NCI-H2107 (cell line): ENCODE measurements at places on chromosomes 7 and 10.

- DNase-seq, result no peak
These were observed 22.2 kb upstream of the PRPF18 start for GRCh38 chr10:13564576-13564975.

DNA sequence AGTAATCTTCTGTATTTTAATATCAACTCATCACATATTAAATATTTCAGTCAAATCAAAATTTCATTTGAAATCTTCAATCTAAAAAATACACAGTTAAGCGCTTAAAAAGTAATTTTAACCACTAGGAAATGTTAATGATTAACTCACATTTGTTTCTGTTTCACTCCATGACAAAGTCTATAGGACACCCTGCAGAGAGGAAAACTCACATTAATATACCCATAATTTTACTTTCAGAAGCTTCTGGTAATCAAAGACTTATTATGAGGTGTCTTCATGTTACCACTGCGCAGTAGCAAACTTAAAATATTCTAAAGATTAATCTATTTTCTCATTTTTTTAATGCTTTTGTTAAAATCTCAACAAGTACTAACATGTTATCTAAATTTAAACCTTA lies 41.0 kb upstream of the ZNF518A start:
- DNase-seq, result no peak

GRCh38 chr7:1123715-1124114 lies 35.8 kb downstream of the GPER1 start:
- DNase-seq, result no peak

- DNase-seq, result no peak
These were observed 45.4 kb downstream of the CTTNBP2 start for GRCh38 chr7:117827862-117828261.

DNA sequence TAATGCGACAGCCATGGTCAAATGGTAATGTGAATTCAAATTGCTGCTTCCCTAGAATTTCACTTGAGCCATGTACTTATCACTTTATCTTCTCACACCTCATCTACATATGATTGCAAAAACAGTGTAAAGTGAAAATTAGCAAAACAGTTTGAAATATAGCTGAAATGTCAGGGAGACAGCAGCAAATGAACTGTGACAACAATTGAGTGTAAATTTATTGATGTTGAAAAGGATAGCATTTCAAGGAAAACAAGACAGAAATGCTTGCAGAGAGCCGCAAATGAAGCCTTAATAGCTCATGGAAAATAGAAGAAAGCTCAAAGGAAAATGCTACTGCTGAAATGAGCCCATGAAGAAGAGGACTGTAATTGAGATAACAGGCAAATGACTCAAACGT lies 516.2 kb upstream of the POT1 start:
- DNase-seq, result no peak

GRCh38 chr10:92696606-92697383 lies 7.0 kb downstream of the HHEX start:
- no peak for DNase-seq
